Glomerular endothelial cell (primary cell): ENCODE measurements at places on chromosomes 1 and 21. TPM values are rescaled to one million over a fixed set of nuclear protein-coding genes. Genes with fewer than 3 reads are reported as not detected.

Gene SPAG17
- total RNA-seq, result 0.12 TPM in 1 of 2 replicates, not detected in the other

Gene FCRL6
- not detected in 2 replicates for total RNA-seq

Gene HTR1D
- total RNA-seq, result 3.4 and 5.8 TPM in 2 replicates

Gene OSCP1
- 2.9 and 5.8 TPM in 2 replicates for total RNA-seq

Gene NDC1
- total RNA-seq, result 10.7 and 15.6 TPM in 2 replicates

Gene NTMT2
- not detected in 2 replicates for total RNA-seq

Gene MYCL
- 2.5 and 3.3 TPM in 2 replicates for total RNA-seq

Gene CD48
- not detected in 2 replicates for total RNA-seq

Gene KRTAP7-1
- not detected in 2 replicates for total RNA-seq

Gene CHRM3
- 1.1 and 3.4 TPM in 2 replicates for total RNA-seq

Gene LDLRAD1
- total RNA-seq, result not detected in 2 replicates

Gene PTPRC
- not detected in 2 replicates for total RNA-seq

Gene ARHGAP29
- total RNA-seq, result 208 and 221 TPM in 2 replicates

Gene CYP4X1
- 1.6 TPM in 1 of 2 replicates, not detected in the other for total RNA-seq

Gene EFNA4
- 19.2 and 25.1 TPM in 2 replicates for total RNA-seq

Gene LRRC3
- total RNA-seq, result 9.8 and 10.4 TPM in 2 replicates

Gene ESRRG
- total RNA-seq, result 0.23 and 0.44 TPM in 2 replicates

Gene KRTAP21-3
- not detected in 2 replicates for total RNA-seq

Gene CCNL2
- 111 and 189 TPM in 2 replicates for total RNA-seq

Gene FCRL5
- not detected in 2 replicates for total RNA-seq

Gene FAM72B
- total RNA-seq, result 0.29 and 1.2 TPM in 2 replicates

DNA sequence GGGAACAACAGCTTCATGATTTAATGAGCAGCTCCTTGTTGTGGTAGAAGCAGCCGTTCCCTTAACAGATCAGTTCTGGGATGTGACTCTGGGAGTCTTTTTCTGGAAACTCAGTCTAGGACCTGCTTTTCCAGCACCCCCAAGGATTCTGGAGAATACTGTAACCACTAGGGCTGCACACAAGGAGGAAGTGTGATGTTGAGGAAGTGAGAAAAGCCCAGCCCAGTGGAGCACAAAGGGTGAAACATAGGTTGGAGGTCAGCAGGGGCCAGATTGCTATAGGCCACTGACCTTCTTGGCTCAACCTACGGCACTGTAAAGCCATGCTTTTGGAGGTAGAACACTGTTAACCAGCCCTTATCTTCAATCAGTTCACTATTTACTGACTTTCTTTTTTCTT is 10.1 kb upstream of the PLA2G5 start:
- DNase-seq, result no peak

GRCh38 chr1:181044449-181044966 is 10.7 kb downstream of the MR1 start:
- no peak for DNase-seq

DNA sequence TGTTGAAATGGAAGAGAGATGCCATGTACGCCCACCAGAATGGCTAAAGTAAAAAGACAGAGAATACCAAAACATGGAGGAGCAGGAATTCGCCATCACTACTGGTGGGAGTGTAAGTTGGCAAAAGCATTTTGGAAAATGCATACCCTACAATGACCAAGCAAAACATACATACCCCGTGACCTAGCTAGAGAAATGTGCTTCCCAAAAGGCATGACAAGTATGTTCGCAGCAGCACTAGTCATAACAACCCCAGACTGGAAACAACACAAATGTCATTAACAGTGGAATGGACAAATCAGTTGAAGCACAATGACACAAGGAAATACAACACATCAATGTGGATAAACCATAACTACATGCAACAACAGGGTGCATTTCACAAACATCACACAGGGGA is 27.2 kb downstream of the SYT2 start:
- DNase-seq, result no peak

- DNase-seq, result peak; percentile 34
These were observed 50.1 kb downstream of the COQ8A start for GRCh38 chr1:226990133-226990716.

DNA sequence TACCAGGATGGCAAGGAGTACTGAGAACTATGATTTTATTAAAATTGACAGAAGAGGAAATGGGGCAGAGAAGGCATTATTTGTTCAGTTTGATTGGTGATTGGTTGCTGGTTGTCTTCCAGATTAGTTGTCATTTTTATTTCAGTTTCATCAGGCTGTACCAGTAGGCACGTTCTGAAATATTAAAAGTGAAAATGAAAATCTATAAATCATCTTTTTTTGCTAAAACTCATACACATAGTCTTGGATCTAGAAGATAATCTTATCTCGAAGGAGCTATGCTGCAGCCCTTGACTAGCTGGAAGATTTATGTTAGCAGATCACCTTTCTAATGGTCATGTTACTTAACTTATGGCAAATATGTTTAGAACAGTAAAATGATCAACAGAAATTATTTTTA is 29.0 kb downstream of the NEK7 start:
- no peak for DNase-seq

DNA sequence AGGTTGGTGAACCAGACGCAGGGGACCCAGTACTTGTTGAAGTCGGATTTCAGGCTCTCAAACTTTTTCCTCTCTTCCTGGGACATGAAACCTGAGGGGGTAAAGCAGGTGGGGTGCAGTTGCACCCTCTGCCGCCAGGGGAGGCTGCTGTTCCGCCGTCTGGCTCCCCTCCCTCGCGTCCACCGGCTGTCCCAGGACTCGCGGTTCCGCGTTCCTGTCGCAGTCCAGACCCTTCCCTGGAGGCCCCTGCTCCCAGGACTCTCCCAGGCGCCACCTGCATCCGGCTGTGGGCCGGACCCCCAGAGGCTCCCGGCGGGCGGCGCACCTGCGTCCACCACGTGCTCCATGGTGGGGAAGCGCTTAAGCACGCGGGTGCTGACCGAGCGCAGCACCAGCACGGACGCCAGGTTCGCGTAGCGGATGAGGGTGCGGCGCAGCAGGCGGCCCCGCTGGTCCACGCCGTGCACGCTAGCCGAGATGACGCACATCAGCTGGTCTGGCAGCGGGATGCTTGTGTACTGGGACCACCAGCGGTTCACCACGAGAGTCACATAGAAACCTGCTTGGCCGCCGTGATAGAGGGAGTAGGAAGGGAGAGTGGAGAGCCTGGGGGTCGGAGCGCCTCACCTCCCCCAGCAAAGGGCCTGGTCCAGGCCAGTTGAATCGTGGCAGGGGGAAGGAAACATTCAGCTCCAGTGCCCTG is 1.7 kb downstream of the BEST4 start:
- no peak for DNase-seq

GRCh38 chr1:21165646-21166045 is 11.1 kb downstream of the EIF4G3 start:
- DNase-seq, result no peak

- no peak for DNase-seq
These were observed 13.7 kb upstream of the RPL5 start for GRCh38 chr1:92817986-92818764.

GRCh38 chr1:222250376-222250775 is 297.5 kb downstream of the HHIPL2 start:
- no peak for DNase-seq

DNA sequence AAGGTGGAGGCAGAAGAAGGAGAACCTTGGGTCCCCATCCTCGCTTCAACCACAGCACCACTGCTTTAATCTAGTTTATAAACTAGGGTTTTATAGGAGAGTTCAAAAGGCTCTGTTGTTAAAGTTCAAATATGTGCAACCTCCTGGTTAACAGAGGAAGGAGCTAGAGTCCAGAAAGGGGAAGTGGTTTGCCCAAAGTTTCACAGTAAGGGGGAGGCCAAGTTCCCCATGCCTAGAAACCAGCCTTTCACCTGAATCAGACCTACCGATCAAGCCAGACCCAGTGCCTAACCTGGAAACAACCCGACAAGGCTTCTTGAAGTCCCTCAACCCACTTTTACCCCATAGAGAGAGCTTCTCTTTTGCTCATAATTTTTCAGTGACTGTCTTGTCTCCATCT is 106.5 kb downstream of the PLPP3 start:
- DNase-seq, result no peak

DNA sequence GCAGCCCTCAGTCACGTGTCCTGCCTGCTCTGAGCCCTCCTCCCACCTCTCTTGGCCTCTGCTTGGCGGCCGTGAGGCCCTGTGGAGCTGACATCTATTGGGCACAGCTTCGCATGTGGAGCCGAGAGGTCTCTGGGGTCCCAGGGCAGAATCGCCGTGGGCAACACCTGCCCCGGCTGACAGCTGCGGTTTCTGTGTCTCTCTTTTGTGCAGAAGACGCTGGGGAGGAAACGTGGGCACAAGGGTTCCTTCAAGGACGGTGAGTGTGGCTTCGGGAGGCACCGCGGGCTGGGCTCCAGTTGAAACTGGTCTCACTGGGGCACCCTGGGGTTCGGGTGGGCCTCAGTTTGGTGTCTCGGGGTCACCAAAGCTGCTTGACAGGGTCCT is 11.5 kb downstream of the ARHGEF16 start:
- DNase-seq, result no peak

GRCh38 chr1:154857022-154857421 is 13.1 kb downstream of the KCNN3 start:
- no peak for DNase-seq

DNA sequence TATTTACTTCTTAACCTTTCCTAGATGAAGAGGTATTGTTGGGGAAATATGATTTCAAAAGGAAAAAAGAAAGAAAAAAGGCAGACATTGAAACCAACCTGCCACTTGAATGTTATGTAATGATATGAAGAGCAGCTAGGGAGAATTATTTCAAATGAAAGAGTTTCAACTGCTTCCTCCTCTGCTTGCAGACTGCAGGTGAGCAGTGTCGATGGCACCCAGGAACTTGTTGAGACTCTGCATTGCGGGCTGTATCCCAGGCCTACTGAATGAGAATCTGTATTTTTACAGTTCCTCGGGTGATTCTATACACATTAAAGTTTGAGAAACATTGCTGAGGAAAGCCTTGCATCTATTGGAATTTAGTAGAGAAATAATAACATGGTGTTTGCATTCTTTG is 3.7 kb upstream of the RUNX1 start:
- no peak for DNase-seq

- no peak for DNase-seq
These were observed 5.1 kb downstream of the TMEM201 start for GRCh38 chr1:9593492-9594465.

DNA sequence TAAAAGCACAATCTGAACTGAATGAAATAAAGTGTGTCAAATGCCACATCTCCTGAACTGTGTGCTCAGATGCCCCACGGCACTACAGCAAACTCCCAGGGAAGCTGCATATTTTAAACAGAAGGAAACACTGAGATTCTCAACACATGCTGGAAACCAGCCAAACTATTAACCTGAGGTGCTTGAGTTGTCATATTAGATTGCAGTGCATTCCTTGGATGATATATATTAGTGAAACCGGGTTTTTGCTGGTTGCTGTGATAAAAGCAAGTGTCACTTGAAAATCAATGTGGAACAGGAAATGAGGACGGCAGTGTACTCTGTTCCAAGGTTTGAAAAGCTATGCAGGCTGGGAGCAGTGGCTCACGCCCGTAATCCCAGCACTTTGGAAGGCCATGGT is 8.7 kb downstream of the SYNJ1 start:
- no peak for DNase-seq

DNA sequence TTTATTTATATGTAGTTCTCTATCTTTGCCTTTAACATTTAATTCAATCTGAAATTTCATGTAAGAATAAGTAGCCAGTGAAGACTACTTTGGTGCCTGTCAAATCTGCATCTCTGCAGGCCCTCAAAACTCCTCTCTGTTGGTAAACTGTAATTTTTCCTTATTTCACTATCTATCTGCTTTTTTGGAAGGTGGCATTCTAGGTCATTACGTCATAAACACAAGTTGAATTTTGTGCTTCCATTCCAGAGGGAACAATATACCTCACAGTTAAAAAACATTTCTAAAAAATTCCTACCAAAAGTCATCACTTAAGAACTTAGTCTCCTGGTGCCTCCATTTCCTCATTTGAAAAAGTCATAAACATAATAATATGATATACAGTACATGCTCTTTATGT is 176.0 kb downstream of the GABPA start:
- DNase-seq, result no peak

DNA sequence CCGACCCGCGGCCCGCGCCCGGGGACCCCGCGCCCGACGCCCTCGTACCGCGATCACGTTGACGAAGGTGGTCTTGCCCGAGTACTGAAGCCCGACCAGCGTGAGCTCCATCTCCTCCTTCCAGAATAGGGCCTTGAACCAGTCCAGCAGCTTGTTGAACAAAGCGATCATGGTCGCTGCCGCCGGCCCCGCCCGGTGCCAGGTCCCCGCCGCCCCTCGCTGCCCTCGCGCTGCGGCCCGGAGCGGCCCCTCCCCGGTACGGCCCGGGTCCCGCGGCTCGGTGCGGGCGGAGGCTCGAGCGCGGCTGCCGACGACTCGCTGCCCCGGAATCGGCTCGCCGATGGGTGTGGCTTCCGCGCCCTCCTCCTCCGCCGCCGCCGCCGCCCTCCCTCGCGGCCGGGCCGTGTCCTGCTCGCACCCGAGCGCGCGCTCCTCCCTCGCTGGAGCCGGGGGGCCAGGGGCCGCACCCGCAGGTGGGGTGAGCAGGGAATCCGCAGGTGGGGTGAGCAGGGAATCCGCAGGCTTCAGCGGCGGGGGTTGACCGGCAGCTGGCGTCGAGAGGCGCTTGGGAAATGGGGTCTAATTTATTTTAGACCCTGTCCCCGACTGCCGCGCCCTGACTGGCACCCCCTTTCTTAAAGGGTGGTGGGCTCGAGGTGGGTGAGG is at the start of gene ARL8A:
TSS of gene ARL8A (minus strand) at position 336 of the 666 bp plus-strand sequence. CDS start at position 171, 165 bp downstream.
- no peak for DNase-seq

- no peak for DNase-seq
These were observed 15.9 kb downstream of the INKA2 start for GRCh38 chr1:111723091-111723806.

- no peak for DNase-seq
These were observed 8.6 kb upstream of the AK2 start for GRCh38 chr1:33045246-33045645.

- no peak for DNase-seq
These were observed 424.4 kb upstream of the RUNX1 start for GRCh38 chr21:35473496-35473895.

DNA sequence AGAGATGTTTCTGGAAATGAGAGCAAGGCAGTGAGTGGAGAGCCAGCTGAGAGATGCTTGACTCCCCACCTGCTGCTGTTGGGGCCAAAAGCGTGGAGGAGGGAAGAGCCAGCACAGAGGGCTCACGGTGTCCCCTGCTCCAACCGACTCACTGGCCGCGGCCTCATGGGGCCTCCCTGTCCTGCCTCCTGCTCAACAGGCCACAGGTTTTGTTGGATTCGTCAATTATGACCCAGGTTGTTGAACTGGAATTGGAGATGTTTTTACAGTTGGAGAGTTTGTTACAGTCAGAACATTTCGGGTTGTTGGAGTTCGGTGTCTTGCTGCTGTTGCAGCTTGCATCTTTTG is 21.4 kb downstream of the SKI start:
- DNase-seq, result no peak

DNA sequence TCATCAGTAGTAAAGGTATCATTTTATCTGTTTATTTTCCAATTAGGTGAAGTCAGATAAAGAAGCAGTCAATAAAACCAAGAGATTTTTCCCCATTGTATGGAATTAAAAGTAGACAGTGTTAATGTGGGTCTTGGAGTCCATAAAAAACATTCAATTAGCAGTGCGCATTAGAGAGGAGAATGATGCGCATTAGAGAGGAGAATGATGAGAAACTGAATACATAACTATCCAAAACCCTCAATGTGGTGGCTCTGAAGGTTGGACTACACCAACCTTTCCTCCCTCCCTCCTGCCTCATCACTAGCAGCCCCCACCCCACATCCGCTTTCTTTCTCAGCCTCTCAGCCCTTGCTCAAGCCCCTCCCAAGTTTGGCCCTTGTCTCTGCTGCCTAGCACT is 99.5 kb downstream of the DAB1 start:
- no peak for DNase-seq

GRCh38 chr1:153610334-153610733 is 2.6 kb downstream of the S100A16 start:
- DNase-seq, result no peak

- DNase-seq, result no peak
These were observed 63.3 kb upstream of the CR1L start for GRCh38 chr1:207581496-207582153.
